Spinal cord (tissue), 10 donors: ENCODE measurements at places on chromosomes 4 and X.

DNA sequence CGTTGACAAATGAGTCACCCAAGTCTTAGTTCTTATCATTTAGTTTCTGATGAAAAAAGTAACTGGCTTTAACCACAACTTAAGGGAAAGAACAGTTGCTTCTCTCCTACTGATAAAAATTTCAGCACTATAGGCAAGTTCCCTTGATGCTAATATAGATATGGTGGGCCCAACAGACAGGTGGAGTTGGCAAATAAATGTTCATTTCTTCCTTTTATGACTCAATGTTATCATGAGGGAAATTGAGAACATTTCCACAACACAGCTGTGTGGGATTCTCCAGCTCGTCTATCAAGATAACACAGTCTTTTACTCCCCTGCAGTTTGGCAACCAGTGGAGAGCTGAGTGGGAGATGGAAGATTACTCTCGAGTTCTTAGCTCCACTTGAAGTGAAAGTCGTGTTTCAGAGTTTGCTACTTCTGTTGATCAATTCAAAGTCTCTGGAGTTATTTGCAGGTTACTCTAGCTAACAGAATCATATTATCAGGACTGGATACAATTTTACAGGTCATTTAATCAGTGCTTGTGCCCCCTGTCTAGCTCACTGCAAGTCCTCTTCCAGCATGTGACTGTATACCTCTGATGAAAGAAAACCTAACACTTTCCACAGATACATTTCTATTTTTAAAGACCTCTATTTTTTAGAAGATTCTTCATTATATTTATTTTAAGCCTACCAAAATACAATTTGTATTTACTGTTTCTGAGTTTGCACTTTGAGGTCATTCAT is 270.6 kb upstream of the GK2 start:
- DNase-seq: peak; percentile 46

GRCh38 chrX:112681976-112682375 is 2.2 kb upstream of the LHFPL1 start:
- no peak for DNase-seq

- DNase-seq: no peak
Observed at GRCh38 chrX:80120335-80120734, 105.8 kb downstream of the TBX22 start.

DNA sequence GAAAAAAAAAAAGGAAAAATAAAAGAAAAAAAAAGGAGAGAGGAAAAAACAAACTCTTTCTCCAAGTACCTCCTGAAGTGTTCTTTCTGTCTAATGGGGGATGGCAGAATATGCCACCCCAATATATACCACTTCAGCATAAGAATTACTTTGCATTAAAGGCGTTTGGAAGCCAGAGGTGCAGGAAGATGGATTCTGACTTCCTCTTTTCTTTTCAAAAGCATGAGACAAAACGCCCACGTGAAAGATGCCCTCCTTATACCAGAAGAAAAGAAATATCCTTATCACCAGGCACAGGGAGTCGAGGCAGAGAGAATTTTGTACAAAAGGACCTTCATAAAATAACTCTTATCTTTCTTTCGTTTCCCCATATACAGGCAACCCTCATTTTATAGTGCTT is 40.9 kb downstream of the COX18 start:
- DNase-seq: no peak

DNA sequence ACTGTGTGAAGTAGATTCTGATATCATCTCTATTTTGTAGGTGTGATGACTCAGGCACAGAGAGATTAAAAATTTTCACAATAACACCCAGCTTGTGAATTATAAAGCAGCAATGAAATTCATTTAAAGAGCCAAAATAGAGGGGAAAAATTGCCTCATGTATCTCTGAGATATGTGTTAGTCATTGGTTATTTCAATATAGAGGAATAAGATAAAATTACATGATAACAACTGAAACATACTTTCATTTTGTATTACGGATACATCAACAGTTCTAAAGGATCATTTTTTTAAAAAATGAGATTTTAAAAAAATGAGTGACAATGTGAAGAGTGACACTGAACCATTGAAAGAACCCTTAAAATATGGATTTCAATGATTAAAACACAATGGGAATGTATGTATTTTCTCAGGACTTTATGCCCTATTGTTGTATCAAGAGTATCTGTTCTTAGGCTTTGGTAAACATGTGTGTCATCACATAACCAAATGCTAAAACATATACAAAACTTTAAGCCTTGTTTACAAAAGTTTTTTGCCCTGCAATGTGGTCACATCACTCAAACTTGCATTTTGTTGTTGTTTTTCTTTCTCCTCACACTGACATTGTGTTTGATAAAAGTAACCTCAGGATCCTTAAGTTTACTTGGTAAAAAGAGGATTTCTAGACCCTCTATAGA is 221.3 kb downstream of the ANTXR2 start:
- no peak for DNase-seq

DNA sequence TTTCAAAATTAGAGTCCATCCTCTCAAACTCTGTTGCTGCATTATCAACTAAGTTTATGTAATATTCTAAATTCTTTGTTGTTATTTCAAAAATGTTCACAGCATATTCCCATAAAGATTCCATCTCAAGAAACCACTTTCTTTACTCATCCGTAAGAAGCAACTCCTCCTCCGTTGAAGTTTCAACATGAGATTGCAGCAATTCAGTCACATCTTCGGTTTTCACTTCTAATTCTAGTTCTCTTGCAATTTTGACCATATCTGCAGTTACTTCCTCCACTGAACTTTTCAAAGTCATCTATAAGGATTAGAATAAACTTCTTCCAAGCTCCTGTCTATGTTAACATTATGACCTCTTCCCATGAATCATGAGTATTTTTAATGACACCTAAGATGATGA is 216.6 kb upstream of the SLC7A11 start:
- DNase-seq: no peak

DNA sequence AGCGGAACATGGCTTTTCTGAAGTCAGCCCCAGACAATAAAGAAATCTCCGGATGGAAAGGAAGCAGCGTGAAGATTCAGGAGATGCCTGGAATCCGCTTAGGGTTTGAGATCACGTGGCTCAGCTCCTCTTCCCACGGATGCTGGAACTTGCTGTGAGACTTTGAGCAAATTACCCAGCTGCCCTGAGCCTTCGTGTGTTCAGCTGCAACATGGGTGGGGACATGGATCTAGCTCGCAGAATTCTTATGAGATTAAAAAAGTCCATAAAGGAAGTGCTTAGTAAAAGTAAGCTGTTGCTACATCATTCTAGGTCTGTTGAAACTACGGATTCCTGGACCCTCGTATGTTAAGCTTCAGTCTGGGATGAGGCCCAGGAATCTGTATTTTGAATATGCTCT is 55.7 kb upstream of the STIM2 start:
- DNase-seq: no peak

DNA sequence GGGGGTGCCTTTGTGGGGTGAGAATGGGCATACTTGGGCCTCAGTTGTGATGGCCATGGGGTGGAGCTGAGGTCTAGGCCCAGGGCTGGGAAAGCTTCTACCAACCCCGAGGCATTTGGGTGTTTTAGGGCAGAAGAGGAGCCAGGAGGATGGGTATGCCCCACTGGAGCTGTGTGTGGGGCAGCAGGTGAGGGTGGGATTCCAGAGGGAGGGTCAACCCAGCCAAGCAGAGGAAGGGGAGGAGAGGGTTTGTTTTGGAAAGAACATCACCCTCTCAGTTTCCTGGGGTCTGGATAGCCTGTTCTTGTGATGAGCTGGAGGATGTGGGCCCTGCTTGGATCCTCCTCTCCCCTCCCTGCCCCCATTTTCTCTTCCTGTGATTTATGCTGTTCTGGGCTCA is 620 bp downstream of the IL9R start:
- no peak for DNase-seq

- no peak for DNase-seq
Observed at GRCh38 chr4:13903901-13904300, 276.4 kb upstream of the BOD1L1 start.

- DNase-seq: no peak
Observed at GRCh38 chr4:2126309-2127043, 67.3 kb downstream of the NAT8L start.

DNA sequence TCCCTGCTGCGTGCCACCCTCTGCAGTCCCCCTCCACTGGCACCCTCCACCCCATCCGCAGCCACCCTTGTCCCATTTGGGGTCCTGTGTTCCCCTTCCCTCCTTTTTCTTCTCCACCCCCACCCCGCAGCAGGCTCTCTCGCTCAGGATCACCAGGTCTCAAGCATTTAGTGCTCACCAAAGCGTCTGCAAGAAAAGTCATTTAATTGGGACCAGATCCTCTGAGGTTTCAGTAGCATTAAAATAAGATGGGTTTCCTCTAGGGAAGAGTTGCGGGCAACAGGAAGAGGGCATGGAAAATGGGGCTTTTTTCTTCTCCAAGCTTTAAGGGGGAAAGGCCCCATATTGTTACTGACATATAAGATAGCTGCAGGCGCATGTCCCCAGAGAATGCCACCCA is 4.9 kb upstream of the HAUS7 start:
- DNase-seq: no peak

DNA sequence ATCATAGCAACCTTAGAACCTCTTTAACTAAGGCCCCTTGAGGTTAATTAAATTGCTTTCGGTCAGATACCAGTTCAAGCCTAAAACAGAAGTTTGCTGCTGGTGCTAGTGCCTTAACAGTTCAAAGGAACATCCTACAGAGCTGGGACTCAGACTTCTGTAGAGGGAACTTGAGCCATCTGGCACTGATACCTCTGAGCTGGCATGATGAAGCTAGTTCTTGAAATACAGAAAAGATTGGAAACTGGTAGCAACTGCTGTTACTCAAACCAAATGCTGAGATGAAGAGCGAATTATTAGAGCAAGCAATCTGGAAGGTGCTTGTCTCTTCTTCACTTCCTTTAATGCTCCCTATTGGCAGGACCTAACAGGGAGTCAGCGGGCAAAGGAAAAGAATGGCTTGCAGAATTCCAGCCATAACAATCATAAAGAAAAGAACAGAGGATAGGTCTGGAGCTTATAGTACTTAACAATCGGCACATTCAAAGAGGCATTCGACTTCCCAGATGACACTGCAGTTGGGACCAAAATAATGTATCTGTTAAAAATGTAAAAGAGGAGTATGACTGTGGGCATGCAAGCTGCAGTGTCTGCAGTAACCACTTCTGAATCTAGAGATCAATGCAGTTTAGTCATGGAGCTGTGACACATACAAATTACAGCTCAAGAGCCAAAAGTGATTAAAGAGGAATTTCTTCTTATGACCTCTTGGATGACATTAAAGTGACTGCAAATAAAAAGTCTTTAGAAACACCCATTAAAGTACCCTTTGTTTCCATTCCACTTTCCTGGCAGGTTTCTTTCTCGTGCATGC is 298.9 kb downstream of the PDGFC start:
- DNase-seq: no peak

GRCh38 chr4:53055716-53056403 is 193.7 kb downstream of the RASL11B start:
- no peak for DNase-seq

DNA sequence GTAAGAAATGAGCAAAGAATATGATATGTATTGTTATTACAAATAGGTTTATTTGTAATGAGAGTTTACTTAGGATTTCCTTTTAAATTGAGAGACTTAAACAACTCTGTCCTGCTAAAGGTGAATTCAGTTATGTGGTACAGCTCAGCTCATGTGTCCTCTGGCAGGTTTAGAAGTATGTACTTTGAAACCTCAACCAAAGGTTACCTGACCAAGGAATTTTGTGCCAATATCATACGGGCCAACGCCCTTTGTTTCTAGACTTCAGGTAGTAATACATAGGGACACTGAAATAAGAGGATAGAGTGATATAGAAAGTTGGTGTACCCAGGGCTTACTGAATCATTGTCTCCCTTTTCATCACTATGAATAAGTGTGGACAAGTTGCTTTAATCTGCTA is 25.7 kb downstream of the SLAIN2 start:
- no peak for DNase-seq

- no peak for DNase-seq
Observed at GRCh38 chrX:153969125-153969903, 2.3 kb downstream of the HCFC1 start.

GRCh38 chrX:65987811-65988210 is 52.1 kb downstream of the VSIG4 start:
- no peak for DNase-seq

DNA sequence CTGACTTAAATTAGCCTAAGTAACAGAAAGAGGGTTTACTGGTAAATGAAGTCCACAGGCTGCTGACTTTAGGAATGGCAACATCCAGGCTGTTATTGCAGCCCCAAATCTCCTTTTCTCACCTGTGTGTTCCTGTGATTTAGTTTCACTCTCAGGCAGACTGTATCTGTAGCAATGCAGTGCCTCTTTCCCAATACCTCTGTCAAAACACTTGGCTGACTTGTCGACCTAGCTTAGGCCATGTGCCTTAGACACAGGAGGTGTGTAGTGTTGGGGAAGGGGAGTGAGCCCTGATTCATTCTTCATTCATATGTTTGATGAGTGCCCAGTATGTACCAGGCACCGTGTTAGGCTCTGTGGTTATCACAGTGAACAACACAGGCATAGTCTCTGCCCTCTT is 46.9 kb downstream of the JADE3 start:
- no peak for DNase-seq

DNA sequence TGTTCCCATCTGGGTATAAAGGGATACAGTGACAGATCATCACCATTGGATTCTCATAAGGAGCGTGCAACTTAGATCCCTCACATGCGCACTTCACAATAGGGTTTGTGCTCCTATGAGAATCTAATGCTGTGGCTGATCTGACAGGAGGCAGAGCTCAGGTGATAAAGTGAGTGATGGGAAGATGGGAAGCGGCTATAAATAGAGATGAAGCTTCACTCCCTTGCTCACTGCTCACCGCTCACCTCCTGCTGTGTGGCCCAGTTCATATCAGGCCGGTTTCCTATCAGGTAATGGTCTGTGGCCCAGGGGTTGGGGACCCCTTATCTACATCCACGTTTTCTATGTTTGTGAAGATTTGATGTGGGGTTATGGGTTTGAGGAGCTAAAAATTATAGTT is 43.7 kb downstream of the FAT4 start:
- DNase-seq: no peak

DNA sequence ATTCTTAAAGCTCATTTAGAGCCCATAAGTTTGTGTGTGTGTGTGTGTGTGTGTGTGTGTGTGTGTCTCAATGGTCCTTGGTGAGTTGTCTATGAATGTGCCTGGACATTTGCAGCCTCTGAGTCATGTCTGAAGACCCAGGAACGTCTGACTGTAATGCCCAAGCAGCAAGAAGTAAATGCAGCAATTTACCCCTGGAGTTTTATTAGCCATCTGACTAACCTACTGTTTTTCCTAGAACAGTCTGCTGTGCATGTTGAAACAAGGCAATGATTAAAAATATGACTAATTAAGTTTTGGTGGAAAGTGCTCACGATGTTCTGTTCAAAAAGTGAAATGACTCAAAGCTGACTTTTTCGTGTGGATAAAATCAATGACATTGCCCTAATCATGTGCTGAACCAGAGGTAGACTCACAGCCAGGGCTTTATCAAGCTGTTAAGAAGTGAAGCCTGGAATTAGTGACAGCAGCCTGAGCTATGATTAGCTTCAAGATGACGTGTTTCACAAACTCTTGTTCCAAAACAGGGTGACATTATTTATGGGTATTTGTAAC is 201.6 kb downstream of the CPE start:
- peak; percentile 57 for DNase-seq
